ENCODE measurements at places on chromosomes 3 and 15.
A peak's percentile ranks its signal among the peaks of the same experiment; 100 is the strongest.

- no peak for DNase-seq
Measured at GRCh38 chr3:10386121-10386520, 65.2 kb upstream of the SEC13 start.

DNA sequence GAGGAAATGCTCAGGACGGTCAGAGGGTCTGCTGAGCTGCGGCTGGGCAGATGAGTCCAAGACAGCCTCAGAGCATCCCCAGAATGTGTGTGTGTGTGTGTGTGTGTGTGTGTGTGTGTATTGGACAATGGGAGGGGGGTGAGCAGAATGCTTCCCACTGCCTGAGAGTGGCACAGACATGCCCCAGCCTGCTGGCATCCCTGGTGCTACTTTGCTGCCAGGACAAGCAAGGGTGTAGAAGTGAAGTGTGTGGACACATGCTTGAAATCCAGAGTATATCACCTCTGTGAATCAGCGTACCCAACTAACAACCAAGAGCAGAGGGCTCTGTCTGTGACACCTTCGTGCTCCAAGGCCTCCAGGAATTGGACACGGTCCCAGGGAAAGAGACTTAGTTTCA lies 76.3 kb downstream of the SLC9A9 start:
- DNase-seq, result no peak

DNA sequence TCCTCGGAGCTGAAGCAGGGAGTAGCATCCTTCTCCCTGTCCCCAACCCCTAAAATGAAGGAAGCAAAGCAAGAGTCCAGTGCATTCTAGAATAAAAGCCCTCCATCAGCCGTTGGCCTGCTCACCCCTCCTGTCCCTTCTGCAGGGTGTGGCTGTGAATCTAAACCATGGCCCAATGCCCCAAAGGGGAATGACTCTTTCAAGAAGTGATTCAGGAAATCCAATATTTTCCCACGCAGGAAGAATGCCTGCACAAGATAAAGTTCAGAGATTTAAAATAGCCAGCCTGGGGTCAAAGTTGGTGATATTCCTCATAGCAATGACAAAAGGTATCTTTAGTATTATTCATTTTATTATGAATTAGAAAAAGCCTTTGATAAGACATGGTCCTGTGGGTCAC lies 38.5 kb downstream of the SLCO2A1 start:
- peak; percentile 70 for DNase-seq

DNA sequence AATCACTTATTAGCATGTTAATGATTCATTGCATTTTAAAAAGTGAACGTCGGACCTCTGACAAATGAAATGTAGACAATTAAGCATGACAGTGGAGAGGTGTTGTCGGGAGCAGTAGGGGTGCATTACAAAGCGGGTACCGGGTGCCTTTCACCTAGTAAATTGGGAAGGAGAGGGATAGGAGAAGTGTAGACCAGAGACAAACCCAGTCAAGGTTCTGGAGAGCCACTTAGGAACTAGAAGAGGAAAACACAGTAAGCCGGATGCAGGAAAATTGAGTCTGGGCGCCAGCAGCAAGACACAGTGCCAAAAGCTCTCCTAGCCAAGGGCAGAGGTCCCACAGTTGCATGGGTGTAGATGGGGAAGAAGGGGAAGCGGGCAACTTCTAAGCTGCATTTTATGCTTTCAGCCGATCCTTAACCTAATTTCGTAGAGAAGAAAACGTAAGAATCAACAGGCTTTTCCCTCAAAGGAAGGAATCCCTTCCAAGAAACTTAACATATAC lies 3.1 kb upstream of the CERS3 start:
- no peak for DNase-seq

DNA sequence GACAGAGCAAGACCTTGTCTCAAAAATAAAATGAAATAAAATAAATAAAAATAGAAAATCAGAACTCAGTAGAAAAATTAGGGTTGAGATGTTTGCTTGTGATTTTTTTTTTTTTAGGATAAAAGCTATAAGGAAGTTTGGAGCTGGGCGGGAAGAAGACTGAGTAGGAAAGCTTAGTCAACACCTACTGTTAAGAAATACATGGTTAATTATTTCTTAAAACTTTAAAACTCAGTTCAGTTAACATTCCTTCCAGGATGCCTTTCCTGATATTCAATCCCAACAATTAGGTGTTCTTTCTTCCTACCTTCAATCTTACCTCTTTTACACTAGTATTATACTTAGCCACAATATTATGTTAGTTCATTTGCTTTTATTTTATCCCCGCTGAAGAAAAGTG lies 246.2 kb downstream of the LSAMP start:
- no peak for DNase-seq

DNA sequence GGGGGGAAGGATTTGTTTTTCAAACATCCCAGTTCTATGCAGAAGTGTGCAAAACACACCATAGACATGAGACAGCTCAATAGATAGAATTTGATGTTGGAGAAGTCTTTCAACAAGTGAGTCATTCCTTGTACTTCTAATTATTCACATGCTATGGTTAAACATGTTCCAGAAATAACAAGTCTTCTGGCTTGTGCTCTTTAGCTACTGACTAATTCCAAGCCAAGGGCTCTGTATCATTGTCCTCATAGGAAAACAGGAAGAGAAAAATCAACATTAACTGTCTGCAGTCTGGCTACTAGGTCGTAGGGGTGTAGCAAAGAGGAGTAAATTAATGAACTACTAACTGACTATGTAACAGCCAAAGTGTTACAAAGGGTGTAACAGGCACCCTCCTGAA lies 25.8 kb downstream of the LDHAL6B start:
- peak; percentile 92 for DNase-seq

DNA sequence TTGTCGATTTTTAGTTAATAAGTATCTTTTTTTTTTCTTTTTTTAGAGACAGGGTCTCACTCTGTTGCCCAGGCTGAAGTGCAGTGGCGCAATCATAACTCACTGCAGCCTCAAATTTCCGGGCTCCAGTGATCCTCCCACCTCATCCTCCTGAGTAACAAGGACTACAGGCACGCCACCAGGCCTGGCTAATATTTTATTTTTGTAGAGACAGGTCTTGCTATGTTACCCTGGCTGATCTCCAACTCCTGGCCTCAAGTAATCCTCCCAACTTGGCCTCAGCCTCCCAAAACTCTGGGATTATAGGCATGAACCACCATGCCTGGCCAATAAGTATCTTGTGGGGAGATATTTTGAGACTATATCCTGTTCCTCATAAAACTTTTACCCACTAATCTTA lies 29.4 kb upstream of the ARID3B start:
- no peak for DNase-seq

DNA sequence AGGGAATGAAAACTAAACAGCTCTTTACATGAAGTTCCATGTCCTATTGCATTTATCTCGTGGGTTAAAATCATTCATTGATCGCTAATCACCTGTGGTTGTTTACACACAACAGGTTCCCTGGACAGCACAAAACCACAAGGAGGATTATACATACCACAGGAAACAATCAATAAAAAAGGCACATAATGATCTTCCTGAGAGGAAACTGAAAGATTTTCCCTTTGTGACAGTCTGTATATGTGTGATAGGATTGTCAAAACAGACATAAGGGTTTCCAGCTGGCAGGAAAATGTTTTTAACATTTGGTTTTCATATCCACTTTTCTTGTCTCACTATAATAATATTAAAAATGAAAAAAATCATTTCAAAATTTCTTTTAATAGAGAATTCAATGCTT lies 541.8 kb downstream of the NLGN1 start:
- peak; percentile 45 for DNase-seq

- DNase-seq, result no peak
Measured at GRCh38 chr3:169666076-169666375, 2.5 kb upstream of the MECOM start.

GRCh38 chr15:89666184-89666857 lies 11.1 kb upstream of the KIF7 start:
- DNase-seq, result no peak

DNA sequence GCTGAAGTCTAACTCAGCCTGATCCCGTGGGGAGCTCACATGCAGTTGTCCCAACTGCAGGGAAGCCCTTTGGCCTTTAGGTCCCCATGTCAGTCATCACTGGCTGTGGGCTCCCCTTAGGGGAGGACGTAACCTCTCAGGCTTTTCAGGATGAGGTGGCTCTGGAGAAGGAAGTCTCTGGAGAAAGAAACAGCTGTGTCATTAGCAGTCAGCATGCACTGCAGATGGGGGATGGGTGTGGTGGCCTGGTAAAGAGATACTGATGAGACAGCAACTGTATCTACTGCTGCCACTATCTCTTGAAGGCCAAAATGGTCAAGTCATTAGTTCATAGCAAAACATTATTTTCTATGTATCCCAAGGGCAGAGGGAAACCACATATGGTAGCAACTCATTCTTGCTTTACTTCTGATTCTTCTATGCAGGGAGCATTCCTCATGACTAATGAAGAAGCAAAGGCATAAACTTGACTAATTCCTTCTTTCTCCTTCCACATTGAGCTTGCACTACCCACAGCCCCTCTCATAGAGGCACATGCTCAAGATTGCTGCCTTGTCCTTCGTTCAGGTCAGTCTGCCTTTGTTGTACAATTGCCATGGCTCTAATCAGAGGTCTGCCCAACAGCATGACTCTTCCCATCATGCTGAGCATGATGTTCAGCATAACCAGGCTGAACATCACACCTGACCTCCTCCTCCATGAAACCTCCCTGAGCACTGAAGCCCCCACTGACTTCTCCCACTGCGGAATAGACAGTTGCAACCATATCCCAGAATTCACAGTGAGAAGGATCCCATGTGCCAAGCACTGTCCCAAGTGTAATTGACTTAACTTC lies 47.8 kb upstream of the TMEM158 start:
- DNase-seq, result no peak

GRCh38 chr3:3998140-3998922 lies 199.1 kb downstream of the LRRN1 start:
- peak; percentile 6 for DNase-seq

DNA sequence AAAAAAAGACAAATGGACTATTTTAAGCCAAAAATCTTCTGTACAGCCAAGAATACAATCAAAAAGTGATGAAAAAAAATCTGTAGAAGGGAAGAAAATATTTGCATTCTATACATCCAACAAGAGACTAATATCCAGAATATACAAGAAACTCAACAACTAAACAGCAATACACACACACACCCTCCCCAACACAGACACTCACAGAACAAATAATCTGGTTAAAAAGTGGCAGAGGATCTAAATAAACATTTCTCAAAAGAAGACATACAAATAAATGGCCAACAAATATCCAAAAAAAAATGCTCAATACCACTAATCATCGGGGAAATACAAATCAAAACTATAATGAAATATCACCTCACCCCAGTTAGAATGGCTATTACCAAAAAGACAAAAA lies 209.0 kb upstream of the ZNF385D start:
- DNase-seq, result no peak

- DNase-seq, result no peak
Measured at GRCh38 chr3:123004201-123004918, 23.2 kb downstream of the SEMA5B start.

DNA sequence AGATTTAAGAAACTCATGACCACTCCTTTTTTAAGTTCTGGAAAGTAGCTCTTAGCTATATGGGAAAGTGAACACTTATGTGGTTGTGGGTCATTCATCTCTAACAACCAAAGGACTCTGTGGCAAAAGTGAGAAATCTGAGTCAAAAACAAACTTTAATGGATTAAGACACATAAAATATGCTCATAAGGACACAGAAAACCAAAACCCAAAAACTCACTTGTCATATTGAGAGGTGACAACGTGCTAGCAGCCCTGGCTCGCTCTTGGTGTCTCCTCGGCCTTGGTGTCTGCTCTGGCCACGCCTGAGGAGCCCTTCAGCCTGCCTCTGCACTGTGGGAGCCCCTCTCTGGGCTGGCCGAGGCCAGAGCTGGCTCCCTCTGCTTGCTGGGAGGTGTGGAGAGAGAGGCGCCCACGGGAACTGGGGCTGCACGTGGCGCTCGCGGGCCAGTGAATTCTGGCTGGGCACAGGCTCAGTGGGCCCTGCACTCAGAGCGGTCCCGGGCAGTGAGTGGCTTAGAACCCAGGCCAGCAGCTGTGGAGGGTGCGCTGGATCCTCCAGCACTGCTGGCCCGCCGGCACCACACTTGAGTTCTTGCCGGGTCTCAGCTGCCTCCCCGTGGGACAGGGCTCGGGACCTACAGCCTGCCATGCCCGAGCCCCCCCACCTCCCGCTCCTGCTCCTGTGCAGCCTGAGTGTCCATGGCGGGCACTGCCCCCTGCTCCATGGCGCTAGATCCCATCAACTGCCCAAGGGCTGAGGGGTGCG lies 30.3 kb upstream of the SKIL start:
- no peak for DNase-seq

DNA sequence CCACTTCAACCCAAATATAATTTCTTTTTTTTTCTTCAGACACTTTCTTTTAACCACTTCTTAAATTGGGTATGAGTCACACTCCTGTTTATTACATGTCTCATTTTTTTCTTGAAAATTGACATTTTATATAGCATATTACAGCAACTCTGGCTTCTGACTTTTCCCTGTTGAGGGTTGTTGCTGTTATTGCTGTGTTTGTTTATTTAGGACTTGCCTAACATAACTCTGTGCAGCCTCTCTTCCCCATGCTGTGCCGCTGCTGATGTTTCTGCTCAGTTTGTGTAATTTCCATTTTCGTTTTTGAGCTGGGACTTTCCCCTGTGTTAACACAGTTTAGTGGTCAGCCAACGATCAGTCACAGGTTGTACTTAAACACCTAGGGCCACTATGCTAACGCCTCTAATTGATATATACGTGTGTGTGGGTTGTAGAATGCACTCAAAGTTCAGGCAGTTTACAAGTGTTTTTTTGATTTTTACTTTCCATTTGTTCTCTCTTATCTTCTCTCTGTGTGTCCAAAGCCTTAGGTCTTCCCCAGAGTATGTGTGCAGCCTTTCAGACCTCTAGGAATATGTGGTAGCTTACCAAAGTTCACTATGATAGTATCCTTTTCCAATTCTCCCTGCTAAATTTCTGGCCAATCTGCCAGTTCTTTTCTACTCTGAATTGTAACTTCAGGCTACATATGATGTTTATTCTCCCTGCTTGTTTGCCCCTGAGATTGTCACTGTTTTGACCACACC lies 337.2 kb downstream of the ZBTB20 start:
- peak; percentile 14 for DNase-seq

DNA sequence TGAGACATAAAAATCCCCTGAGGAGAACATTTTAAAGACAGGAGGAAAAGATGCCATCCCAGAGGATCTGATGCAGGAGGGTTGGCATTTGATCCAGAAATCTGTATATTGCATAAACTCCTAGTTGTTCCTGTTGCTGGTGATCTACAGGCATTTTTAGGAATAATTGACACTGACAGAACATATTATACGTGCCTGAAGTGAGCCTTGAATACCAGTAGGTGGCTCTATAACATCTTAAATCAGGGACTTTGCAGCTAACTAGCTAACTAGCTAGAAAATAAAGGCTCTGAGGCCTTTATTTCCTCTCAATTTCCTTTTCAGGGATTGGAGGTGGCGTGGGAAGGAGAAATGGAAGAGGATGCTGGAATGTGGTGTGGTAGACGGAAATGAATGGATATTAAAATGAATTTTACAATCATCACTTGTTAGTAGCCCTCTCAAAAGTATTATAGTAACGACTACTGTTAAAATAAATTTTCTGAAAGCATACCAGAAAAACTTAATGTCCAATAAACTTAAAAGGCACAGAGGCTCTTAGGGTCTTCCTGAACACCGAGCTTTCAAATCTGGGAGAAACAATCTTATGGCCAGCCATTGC lies 73.8 kb upstream of the ZBED2 start:
- DNase-seq, result peak; percentile 75

Measured in lung microvascular endothelial cell (primary cell).